NCI-H1092 treated with DMSO at 0.1 percent for 48 hours (cell line): ENCODE measurements at places on chromosomes 6 and 20.

DNA sequence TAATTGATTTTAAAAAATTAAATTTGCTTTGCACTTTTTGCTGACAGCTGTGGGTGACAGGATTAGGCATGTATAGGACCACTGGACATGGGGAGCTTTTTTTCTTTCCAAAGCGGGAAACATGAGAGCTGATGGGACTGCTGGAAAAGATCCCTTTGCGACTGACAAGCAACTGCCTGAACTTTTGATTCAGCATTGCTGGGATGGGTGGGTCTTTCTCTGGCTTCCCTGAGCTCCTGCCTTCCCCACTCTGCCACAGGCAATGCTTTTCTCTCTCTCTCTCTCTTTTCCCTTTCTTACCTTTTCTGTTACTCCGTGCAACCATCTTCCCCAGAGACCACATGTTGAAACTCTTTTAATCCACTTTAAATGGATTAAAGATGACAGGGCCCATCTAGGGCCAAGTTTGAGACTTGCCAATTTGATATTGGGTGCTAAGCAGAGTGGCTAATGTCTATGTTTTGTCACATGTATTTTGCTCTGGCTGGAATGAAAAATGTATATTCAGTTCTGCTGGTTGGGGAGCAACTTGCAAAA, 33.5 kb upstream of the TPD52L1 start:
- no peak for DNase-seq

- DNase-seq: no peak
These were observed 176.5 kb downstream of the PHACTR1 start for GRCh38 chr6:12893036-12893435.

- DNase-seq: no peak
These were observed 122.8 kb downstream of the CEBPB start for GRCh38 chr20:50313522-50313820.

DNA sequence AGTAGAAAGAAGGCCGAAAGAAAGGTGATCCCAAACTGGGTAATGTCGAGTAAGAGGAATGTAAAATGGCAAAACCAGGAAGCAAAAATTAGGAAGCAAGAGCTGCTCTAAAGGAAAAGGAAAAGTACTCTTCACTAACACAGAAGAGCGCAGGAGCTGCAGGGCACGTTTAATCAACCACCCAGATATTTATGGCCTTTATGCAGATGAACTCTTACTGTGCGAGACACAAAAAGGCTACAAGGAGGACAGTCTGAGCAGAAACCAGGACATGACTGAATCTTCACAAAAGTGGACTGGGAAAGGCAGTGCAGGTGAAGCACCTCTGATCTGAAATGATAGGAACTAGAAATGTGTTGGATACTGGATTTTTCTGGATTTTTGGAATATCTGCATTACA, 15.2 kb upstream of the PRR18 start:
- no peak for DNase-seq

GRCh38 chr20:63097336-63097831, 90.6 kb upstream of the BHLHE23 start:
- no peak for DNase-seq

GRCh38 chr6:162478192-162478671, 249.3 kb downstream of the PRKN start:
- DNase-seq: no peak

DNA sequence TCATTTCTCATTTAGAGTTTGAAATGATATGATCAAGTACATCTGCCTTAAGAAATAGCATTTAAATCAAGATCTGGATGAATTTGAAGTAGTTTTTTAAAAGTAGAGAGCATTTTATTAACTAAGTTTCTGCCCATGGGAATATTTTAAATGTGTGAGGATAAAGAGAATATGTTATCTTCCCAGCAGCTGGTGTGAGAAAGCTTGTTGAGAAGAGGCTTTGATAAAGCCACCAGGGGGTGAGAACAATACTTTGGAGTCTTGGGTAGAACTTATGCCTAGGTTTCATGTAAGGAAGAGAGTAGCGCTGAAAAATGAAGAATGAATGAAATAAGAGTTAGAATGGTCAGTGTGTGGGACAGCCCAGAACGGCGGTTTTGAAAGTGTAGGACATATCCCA, 190.2 kb downstream of the GRM1 start:
- no peak for DNase-seq

DNA sequence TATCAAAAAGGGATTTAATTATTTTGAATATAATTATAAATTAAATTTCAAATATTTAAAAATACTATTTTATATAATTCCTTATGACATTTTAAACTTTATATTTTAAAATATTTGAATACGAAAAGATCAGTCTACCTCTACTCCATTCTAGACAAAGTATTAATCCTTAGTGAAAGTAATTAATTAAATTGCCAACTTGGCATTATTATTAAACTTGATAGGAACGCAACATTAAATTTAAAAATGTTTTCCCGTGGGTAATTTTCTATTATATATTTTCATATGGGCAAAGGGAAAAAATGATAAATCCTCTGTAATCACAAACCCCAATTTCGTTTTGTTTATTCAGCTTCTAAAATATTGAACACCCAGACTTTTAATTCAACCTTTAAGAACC, 8.4 kb upstream of the FHL5 start:
- DNase-seq: no peak

- DNase-seq: no peak
These were observed 5.1 kb upstream of the EPB41L1 start for GRCh38 chr20:36149469-36149868.

GRCh38 chr6:161033667-161034066, 42.1 kb downstream of the MAP3K4 start:
- no peak for DNase-seq

DNA sequence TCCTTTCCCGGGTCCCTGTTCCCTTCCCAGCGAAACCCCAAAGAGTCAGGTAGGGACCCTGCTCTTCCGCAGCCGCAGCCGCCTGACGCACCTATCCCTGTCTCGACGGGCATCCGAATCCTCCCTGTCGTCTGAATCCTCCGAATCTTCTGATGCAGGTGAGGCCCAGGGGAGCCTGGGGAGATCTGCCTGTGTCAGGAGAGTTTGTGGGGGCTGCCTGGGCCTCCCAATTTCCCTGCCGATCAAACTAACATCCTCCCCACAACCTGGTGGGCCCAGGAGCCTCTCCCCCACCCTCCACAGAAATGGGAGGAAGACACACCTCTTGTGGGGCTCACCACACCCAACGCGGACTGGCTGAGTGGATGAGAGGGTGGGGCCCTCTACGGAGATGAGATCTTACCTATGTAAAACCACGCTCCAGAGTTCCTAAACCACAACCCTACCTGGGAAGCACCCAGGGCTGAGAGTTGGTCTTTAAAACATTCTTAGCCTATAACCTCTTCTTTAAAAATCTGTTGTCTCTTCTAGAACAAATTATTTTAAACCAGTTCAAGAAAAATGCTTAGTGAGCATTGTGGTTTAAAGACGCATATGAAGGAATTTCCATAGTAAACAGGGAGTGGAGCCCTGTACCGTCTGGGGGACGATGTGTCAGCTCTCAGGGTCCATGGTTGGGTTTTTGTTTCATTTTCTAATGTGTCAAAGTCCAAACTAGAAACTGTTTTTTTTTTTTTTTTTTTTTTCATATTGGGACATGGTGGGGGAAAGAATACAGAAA, 1.7 kb downstream of the CDC25B start:
- DNase-seq: no peak

DNA sequence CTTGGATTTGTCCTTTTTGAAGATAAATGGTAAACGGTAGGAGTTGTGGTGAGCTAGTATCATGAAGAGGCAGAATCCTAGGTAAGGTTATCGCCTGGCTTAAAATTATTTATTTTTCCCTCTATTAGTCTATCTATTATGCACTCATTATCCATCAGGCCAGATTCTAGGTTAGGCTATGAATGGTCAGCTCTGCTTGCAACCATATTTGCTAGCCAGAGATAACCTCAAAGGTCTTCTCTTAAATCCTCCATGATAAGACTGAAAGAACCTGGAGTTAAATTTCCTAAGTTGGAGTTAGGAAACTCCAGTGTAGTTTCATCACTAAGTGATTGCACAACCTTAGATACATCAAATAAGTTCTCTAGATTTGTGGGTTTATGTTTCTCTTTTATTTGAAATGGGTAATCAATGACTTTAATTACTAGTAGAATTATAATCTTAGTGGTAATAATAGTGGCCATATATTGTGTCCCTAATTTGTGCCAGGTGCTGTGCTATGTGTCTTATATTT, 302.1 kb upstream of the RUNX2 start:
- no peak for DNase-seq

DNA sequence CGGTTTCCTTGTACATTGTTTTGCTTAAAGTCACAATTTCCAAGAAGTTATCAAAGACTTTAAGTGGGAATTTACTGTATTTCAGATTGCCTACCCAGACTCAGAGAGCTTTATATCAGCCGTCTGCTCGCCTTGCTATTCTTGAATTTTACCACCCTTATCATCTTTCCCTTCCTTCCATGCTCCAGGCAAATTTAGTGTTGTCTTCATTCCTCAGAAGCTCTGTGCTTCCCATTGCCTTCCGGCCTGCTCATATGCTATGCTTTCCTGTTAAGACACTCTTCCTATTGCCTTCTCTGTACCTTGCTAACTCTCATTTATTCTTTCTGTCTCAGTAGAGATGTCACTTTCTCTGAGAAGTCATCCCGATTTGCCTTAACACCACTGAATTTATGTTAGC, 52.1 kb downstream of the CD2AP start:
- no peak for DNase-seq

DNA sequence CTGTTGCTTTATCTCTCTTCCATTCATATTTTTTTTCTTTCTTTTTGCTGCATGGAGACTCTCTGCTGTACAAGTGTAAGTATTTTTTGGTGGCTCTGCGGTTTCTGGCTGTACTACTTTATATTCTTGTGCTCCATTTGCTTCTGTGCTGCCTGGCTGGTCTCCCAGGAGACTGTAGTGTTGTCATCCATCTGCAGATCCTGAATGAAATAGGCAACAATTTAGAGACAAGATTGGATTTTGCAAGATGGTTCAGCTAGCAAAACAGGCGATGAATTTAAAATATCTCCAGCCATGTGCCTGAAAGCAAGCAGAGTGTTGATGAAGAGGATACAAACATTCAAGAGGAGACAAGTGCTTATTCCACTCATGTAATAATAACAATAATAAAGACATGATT, 75.1 kb upstream of the SCGN start:
- DNase-seq: no peak

GRCh38 chr6:138647006-138647405, 126.6 kb upstream of the CCDC28A start:
- DNase-seq: no peak

DNA sequence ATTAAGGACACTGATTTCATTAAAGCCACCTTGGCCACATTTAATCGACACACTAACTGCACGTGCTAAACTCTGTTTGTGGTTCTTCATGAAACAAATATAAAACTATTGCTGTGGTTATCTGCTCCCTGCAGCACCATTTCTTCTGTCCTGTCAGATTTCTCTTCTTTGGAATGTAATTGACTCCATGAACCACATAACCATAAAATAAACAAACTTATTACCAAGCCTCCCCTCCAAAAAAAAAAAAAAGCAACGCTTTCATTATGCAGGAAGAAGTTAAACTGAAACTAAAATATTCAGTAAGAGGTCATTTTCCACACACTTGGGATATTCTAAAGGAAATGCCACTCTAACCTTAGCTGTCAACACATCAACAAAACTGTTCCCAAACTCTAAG, 319.1 kb upstream of the NT5E start:
- no peak for DNase-seq

DNA sequence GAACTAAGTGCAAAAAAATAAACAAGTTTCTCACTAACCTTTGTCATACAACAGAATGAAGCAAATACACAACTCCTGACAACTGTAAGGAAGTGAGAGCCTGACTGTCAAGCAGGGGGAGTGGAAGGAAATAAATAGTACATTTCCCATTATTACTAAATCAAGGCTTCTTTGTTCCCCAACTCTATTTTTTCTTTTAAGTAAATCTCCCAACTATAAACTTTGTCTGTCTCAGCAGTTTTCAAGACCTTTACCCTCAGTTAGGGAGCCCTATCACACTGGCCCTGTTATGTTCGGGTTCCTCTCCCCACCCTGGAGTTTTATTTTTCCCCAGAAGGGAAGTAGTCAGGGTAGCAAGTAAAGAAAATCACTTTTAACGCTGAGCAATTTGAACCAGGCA, 24.1 kb upstream of the IPCEF1 start:
- no peak for DNase-seq

DNA sequence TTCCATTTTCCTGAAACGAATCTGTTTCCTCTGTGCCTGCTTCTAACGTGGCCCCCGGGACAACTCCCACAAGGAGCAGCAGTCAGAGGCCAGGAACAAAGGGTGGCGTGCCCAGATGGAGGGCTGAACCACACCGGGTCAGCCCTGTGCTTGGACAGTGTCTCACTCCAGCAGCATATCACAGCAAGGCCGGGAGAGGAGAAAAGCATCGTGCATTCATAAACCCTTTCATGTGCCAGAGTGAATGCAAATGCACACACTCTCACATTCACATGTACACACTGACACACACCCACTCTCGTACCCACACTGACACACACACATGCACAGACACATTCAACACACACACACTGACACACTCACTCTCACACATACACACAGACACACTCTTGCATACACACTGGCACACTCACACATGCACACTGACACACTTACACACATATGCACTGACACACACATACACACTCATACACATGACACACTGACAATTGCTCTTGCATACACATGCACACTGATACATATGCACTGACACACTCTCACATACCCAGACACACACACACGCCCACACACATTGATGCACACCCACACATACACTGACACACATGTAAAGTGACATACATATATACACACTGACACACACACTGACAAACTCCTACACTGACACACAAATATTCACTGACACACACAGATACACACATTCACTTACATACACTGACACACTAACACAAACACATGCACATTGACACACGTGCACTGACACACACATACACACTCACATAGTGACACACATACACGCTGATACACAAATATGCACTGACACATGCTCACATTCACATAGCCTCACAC, 237.0 kb downstream of the LRFN2 start:
- no peak for DNase-seq
